ENCODE measurements at places on chromosomes 7 and 10.

DNA sequence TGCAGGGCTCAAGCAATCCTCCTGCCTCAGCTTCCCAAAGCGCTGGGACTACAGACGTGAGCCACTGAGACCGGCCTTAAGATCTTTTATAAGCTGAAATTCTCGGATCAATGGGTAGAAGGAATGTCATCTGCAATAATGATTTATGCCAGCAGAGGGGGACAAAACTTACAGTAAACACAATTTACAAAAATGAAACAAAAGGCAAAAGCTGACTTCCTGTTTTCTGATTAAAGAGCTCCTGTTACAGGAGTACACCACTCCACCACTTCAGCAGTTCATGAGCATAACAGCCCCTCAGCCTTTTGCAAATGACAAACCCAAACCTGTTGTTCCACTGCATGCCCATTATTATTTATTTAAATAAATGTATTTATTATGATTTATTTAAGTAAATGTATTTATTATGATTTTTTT is 88.5 kb upstream of the ATP6V0A4 start:
- no peak for DNase-seq

- peak; percentile 2 for DNase-seq
These were observed 67.0 kb downstream of the ZRANB1 start for GRCh38 chr10:125008689-125009638.

DNA sequence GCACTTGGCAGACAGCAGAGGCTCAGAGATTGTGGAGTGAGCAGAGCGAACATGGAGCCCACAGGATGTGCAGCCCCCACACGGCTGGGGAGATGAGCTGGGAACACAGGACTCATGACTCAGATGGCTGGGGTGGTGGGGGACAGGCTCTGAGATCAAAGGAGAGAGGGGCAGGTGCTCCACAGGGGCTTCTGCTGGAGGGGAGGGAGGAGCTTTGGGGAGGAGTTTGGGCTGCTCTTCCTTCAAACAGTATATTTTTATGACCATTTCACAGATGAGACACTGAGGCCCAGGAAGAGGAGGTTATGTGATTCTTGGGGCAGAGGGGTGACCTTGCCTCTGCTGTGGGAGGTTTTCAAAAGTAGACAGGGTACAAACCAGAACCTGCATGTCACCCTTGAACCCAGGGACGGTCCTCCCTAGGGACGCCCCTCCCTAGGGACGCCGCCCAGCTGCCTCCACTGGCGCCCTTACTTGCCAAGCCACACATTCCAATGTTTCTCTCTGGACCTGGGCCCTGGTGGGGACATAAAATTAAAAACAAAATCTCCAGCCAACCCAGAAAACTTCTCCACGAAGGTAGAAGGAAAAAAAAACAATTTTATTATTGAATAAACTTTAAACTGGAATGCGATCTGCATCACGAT is 981 bp upstream of the CRYGN start:
- no peak for DNase-seq

DNA sequence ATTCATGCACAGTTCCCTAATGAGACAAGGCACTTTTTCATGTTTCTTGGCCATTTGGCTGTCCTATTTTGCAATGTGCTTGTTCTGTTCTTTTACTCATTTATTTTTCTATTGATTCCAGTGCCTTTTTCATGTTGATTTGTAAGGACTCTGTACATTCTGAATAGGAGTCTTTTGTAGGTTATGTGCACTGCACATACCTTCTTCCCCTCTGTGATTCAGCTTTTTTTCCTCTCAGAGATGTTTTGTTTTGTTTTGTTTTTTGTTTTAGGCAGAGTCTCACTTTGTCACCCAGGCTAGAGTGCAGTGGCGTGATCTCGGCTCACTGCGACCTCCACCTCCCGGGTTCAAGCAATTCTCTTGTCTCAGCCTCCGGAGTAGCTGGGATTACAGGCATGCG is 59.7 kb downstream of the KCNH2 start:
- no peak for DNase-seq

DNA sequence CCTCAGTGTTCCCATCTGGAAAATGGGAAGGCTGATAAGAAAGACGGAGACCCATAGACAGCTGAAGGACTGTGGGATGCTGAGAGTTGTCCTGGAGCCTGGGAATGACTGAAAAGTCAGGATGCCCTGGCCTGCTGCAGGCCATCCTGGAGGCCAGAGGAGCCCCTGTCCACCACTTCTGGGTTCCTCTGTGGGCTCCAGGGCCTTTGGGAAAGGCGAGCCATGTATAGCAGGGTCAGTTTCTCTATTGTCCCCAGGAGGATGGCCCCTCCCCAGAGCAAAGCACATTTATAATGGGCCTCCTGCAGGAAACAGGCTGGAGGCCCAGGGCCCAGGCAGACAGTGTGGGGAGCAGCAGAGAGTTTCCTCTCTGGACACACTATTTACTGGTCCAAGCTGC is 471.4 kb upstream of the MGMT start:
- no peak for DNase-seq

GRCh38 chr7:154231732-154232131 is 179.5 kb downstream of the DPP6 start:
- no peak for DNase-seq

GRCh38 chr7:105877736-105878135 is 1.3 kb upstream of the ATXN7L1 start:
- DNase-seq: no peak

GRCh38 chr7:157791261-157791660 is 454.5 kb downstream of the DNAJB6 start:
- DNase-seq: no peak

DNA sequence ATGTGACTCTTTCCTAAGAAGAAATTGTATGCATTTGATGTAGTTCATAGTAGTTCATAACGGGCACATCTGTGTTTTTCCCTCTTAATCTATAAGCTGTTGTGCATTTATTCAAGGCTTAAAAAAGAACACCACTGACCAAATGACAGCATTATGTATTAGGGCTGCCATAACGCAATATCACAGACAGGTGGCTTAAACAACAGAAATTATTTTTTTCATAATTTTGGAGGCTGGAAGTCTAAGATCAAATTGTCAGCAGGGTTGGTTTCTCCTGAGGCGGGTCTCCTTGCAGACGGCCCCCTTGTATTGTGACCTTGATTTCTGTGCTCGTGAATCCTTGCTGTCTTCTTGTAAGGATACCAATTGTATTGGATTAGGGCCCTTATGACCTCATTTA is 627 bp upstream of the SSMEM1 start:
- DNase-seq: no peak

DNA sequence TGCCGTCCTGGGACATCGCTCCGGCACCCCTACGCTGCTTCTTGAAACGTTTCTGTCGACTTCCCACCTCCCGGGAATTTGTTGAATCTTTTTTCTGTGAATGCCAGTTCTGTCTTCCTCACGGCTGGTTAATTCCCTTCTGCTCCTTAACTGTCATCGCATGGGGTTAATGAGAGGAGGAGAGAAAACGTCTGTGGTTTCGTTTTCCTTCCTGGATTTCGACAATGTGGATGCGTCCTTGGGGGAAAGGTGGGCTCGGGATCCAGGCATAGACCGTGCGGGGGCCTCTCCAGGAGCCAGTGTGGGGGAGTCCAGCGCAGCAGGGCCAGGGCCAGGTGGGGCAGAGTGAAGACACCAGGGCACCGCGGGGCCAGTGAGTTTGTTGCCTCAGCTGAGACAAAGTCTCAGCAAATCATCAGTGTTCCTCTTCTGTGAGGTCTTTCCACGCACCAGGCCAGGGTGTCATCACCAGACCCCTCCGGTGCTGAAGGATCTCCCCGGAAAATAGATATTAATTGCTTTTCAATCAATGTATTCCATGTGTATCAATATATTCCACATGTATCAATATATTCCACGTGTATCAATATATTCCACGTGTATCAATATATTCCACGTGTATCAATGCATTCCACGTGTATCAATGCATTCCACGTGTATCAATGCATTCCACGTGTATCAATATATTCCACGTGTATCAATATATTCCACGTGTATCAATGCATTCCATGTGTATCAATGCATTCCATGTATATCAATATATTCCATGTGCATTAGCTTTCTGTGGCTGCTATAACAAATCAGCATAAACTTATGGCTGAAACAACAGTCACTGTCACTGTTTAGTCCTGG is 33.7 kb upstream of the CFAP46 start:
- DNase-seq: no peak

DNA sequence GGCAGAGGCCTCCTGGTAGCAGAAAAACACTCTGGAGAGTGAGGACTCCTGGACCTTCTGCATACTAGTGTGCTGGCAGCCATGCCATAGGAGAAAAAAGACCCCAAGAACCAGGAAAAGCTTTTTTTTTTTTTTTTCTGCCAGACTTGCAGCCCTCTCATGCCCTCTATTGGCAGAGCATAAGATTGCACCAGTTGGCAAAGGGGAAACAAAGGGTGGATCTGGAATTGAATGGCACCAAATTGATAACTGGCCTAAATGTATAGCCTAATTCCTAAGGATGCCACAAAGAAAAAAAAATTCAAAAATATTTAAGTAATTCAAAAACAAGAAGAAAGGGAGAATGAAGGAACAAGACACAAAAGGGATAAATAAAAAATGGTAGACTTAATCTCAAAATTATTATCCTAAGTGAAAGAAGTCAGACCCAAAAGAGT is 112.5 kb upstream of the GHITM start:
- DNase-seq: no peak

GRCh38 chr10:85315657-85316056 is 987.3 kb downstream of the CCSER2 start:
- DNase-seq: no peak

- DNase-seq: no peak
These were observed 18.8 kb downstream of the IFIT3 start for GRCh38 chr10:89346405-89347254.

- no peak for DNase-seq
These were observed 21.5 kb downstream of the TRRAP start for GRCh38 chr7:98899816-98900215.

- DNase-seq: no peak
These were observed 213.6 kb downstream of the RPS24 start for GRCh38 chr10:78247266-78247665.

DNA sequence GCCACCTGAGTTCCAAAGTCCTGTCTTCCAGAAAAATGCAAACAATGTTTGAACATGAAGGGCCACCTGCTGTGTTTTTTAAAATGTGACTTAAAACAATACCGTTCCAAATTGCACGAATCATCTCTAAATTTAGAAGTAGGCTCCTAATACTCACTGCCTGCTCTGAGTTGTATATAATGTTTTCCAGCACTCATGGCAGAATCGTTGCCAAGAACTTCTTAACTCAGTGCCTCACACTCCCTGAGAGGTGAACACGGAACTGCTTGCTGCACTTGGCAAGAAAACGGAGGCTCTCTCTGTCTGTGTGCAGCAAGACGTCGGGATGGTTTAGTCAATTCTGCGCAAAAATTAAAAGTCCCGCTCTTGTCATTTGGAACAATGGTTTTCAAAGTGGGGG is 757.3 kb upstream of the AUTS2 start:
- no peak for DNase-seq

DNA sequence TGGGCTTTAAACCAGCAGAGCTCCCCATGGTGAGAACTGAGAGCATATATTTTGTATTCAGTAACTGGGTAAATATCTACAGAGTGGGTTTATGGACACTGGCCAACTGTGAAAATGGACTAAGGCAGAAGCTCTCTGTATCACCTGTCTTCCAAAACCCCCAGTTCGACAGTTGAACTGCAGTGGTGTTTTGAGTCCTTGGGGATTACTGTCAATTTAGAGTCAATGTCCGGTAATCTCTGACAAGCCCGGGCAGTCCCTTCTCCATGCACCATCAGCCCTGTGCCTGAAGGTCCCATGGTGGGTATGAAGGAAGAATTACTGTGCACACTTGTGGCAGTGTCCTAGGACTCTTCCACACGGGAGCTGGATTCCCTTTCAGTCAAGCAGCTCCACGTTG is 235.0 kb downstream of the CCSER2 start:
- no peak for DNase-seq

- no peak for DNase-seq
These were observed 33.5 kb upstream of the ANTXRL start for GRCh38 chr10:46253076-46254006.

DNA sequence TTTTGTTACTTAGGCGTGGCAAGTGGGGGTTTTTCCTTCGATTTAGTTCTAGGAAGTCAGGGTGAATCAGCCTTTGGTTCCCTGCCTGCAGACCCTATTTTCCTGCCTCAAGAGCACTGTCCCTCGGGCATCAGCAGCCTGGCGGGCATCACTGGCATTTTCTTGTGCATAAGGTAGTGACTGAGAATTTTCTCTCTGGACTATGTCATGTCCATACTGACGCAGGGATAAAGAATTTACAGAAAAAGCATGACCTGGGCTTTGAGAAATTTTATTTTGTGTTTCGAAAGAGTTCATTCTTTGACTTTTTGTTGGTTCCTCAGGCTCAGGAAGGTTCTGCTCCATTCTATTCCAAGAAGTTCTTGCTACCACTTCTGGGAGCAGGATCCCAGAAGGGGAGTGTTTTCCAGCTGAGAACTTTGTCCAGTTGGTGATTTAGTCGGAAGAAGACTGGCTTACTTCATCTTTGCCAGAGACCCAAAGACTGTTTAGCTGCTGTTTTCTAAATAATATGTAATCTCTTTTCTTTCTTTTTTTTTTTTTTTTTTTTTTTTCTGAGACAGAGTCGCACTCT is 213.9 kb upstream of the SH2B2 start:
- DNase-seq: no peak

GRCh38 chr7:36202398-36202797 is 49.3 kb downstream of the EEPD1 start:
- no peak for DNase-seq

DNA sequence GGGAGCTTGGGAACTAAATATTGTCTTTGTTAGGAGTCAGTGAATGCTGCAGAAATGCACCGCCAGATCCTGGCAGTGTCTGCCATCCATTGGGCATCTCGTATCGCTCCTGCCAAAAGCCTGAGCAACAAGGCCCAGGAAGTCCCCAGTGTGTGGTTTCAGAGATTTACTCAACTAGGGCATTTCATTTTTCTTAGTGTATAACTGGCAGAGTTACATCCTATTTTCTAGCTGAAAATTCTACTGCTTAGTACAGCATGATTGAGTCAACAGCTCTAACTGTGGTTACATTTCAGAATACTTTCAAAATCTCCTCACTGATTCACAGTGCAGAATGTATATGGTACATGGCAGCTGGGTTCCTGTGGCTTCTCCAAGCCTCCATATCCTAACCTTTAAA is 95.8 kb upstream of the CREB5 start:
- DNase-seq: no peak

GRCh38 chr7:94997547-94997946 is 90.2 kb downstream of the PPP1R9A start:
- no peak for DNase-seq

DNA sequence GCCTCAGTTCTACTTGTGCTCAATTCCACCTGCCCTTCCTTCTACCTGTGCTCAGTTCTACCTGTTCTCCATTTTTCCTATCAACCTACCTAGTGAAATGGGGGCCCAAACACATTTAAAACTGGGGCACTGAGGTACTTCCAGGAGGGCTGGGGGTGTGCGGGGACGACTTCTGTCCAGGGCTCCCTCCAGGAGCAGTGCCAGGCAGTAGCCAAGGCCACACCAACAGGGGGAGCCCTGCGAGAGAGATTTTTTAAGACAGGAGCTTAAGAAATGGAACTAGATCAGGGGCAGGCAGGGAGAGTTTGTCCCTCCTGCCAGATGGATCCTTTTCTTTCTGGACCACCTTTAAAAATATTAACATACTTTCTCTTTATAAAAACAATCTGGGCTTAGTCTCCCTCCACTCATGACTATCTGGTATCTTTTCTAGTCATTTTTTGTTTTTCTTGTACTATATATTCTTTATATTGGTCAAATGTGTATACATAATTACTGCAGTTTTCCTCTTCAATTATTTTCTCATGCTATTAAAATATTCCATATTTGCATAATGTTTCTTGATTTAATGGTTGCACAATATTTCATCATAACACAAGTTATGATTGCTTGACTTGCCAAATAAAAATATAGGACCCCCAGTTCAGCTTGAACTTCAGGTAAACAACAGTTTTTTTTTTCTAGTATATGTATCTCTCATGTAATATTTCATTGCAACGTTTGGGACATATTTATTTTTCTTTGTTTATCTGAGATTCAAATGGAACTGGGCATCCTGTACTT is 47.3 kb upstream of the INSYN2A start:
- DNase-seq: no peak

All from mesothelial cell of epicardium (in vitro differentiated cells).